ENCODE measurements at places on chromosomes 2 and 18.

- DNase-seq, result no peak
These were observed 289.5 kb downstream of the CDCA7 start for GRCh38 chr2:173644146-173644545.

DNA sequence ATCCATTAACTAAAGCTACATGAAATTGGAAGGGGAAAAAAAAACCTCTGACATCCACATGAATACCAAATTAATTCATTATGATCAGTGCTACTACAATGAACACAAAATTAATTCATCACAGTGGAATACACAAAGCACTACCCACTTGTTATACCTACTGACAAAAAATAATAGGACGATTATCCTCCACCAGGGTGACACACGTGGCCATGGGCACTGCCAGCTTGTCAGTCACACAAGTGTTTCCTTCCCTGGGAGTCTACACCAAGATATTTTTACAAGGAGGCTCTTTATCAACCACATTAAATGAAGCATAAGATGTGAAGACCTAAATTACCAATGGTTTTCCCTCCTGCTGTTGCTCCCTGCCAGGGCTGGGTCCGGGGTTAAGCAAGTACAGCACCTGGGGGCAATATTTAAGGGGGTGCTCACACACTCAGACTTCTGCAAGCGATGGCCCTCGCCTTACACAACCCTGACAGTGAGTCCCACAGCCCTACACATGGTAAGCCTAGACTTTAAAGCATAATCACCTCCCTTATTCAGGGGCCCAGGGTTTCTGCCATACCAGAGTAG is 90.1 kb downstream of the TCF4 start:
- no peak for DNase-seq

DNA sequence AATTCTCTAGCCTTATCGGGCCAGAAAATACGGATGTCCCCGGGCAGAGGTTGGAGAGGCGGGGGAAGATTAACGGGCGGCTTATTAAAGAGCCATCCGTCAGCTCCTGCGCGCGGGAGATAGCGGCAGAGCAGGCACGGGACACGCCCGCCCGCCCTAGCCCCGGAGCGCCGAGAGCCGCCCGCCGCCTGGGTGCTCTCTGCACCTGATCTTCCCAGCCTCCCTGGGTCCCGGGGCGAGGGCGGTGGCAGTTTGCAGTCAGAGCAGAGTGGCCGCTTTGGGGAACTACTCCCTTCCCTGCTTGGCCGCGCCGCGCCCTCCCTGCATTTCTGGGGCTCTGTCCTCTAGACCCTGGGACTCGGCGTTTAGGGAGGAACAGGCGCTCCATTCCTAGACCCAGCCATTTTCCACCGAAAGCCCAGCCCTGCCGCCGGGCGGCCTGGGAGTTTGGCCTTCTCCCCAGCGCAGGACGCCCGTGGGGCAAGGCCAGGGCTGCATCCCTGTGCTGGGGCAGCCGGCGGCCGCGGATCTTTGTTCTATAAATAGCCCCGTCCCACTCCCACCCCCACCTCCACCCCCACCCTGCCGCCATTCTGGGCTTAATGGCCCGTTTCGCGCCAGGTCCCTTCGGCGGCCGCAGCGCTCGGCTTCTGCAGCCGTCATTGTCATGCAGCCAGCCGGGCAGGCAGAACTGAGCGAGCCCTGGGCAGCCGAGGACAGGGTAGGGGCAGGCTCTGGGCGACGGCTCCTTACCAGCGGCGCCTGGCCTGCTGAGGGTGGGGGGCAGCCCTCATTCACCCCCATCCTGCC is 6.6 kb downstream of the GAD1 start:
- DNase-seq, result no peak

- peak; percentile 61 for DNase-seq
These were observed 111.2 kb upstream of the CD226 start for GRCh38 chr18:70058916-70059315.

GRCh38 chr2:38148501-38148900 is 72.5 kb upstream of the CYP1B1 start:
- no peak for DNase-seq

GRCh38 chr2:102686479-102687439 is 67.4 kb downstream of the SLC9A2 start:
- DNase-seq, result no peak

- DNase-seq, result no peak
These were observed 24.2 kb downstream of the XDH start for GRCh38 chr2:31390324-31390723.

DNA sequence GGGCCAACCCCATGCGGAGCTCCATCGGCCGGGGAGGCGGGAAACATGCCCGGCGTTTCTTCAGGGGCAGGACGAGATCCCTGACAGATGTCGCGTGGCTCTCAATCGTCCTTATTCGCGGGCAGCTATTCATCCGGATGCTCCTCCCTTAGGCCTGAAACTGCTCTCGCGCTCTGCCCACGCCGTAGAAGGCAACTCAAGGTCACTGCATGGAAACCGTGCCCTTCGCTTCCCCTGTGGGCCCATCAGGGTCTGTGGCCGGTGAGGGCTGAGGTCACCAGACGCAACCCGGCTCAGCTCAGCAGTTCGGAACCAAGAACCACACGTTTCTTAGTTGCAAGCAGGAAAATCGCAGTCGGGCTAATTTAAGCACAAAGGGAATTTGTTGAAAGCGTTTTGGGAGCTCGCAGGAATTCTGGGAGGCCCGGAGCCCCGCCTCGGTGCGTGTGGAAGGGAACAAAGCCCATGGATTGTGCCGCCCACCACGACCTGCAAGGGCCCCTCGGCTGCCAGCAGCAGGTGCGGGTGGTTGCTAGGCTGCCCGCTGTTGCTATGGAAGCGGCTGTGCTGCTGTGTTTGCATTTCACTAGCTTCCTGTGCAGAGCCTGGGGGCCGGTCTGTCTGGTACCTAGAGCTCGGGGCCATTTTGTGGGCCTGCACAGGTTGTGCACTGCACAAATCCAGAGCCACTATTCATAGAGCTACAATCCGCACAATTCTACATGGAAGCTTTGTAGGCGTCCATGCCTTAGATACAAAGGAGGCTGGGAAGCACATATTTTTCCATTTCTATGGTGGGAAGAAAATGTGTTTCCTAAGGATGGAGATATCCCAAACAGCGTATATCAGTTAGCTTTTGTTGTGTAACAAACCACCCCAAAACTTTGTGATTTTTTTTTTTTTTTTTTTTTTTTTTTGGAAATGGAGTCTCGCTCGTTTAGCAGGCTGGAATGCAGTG is 6.0 kb upstream of the ALLC start:
- peak; percentile 90 for DNase-seq

DNA sequence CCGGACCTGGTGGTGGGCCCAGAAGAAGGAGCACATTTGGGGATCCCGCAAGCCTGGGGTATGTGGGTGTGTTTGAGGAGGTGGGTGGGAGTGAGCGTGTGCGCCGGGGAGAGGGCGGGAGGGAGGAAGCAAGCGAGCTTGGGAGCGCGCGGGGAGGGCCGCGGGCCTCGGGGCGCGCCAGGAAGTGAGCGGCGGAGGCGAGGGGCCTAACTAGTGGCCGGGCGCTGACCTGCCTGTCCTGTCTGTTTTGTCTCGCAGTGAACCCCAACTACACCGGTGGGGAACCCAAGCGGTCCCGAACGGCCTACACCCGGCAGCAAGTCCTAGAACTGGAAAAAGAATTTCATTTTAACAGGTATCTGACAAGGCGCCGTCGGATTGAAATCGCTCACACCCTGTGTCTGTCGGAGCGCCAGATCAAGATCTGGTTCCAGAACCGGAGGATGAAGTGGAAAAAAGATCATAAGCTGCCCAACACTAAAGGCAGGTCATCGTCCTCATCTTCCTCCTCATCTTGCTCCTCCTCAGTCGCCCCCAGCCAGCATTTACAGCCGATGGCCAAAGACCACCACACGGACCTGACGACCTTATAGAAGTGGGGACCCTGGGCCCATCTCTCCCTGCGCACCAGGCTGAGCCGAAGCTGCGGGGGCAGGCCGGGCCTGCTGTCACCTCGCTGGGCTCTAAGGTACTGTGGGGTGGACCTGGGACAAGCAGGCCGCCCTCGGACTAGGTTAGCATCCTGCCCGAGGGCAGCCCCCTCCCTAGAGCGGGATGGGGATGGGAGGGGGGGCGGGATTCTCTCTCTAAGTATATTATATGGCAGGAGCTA is 1.2 kb downstream of the HOXD4 start:
- DNase-seq, result no peak

- no peak for DNase-seq
These were observed 46.0 kb downstream of the CCDC195 start for GRCh38 chr2:224670203-224670602.

GRCh38 chr2:190407662-190408537 is at the start of gene MFSD6:
Gene MFSD6, plus strand, starts transcription at chr2:190408355. Its CDS starts 27,675 bp downstream, at chr2:190436030.
- DNase-seq, result peak; percentile 81

GRCh38 chr2:122800781-122801180 is 1045.3 kb downstream of the TSN start:
- DNase-seq, result no peak

DNA sequence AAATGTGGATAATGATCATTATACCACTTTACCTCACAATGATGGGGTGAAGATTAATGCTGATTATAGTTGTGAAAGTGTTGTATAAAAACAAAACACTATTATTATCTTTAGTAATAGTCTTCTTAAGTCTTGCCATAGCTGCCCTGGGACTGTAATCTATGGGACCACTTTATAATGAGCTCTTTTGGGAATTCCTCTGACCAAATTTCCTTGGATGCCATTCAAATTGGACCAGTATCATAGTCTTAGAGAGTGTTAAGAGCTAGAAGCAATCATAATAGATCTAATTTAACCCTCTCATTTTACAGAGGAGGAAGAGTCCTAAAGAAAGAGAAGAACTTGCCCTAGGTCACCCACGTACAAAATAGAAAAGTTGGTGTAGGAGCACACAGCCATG is 457.7 kb upstream of the SLC14A2 start:
- no peak for DNase-seq

- DNase-seq, result no peak
These were observed 15.7 kb upstream of the ACVR2A start for GRCh38 chr2:147829106-147829505.

- no peak for DNase-seq
These were observed 31.9 kb upstream of the CEP68 start for GRCh38 chr2:65024149-65024829.

DNA sequence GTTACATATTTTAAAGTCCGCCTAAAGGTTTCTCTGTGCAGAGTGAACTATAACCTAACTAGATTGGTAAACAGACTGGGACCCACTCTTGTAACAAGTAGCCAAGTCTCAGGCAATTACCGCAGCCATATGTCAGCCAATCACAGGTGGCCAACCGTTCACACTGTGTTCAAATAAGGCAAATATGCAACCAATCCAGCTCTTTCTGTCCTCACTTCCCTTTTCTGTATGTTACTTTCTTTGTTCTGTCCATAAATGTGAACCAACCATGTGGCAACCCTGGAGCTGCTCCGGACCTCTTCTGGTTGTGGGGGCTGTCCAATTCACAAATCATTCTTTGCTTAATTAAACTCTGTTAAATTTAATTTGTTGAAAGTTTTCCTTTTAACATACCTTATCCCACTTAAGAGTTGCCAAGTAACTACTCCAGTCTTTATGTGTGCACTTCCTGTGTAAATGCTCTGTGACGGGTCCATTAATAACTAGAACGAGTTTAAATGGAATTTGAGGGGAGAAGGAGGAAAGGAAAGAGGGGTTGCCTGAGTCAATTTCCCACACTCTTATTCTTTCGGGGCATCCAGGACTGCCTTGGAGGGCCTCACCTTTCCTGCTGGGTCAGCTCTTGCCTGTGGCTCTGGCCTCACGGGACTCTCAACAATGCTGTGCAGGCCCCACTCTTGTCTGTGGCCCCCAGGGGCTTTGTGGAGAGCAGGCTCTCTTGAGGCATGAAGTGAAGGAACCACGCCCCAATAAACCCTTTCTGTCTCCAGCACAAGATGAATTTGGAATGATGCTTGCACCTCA is 6.6 kb upstream of the RPL37A start:
- DNase-seq, result peak; percentile 36

DNA sequence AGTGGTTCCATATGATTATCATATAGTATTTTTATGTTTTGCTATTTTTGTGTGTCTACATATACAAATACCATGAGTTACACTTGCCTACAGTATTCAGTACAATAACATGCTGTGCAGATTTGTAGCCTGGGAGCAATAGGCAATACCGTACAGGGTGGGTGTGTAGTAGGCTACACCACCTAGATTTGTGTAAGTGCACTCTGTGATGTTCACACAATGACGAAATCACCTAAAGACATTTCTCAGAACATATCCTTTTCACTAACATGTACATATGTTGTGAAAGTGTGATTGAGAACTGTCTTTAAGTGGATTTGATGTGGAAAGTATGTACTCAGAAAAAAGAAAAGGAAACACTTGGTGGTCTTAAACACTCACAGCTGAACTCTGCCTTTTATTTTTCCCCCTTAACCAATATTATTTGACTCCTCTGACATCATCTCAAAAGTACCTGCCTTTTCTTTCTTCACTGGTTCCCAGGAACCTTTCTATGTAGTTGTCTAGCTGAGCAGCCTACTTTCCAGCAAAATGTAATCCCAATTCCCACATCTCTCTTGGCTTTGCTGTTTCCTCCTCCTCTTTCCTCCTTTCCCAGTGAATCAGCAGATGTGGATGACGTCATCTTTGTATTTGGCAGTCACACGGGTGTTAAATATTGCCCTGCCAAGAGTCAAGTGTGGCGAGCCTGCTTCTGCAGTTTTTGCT is 47.7 kb downstream of the OSBPL6 start:
- no peak for DNase-seq

DNA sequence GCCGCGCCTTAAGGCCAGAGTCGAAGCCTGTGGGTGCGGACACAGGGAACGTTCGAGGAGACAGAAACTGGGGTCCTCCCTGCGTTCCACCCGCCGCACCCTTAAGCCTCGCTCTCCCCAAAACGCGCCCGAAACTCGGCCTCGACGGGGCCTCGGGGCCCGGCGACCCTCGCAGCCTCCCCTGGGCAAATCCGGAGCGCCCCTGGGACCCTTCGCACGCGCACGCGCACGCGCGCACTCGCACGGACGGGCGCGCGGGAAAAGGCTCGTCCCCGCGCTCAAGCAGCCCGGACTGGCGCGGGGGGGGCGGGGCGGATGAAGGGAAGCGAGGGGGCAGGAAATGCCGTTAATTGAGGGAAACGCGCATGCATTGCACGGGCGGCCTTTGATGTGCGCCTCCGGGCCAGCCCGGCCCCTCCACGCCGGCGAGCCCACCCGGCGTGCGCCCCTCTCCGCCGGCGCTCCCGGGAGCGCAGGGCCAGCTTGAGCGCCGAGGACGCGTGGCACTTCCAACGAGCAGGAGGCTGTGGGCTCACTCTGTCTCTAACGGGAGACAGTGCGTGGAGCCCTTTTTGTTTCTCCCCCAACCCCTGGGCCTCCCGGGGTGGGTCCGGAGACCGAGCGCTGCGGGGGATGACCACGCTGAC is 5.4 kb upstream of the SALL3 start:
- no peak for DNase-seq

GRCh38 chr2:240420206-240421104 is 15.0 kb upstream of the GPC1 start:
- no peak for DNase-seq

GRCh38 chr2:96730212-96730611 is 9.7 kb downstream of the LMAN2L start:
- no peak for DNase-seq

GRCh38 chr18:31490387-31490786 is 7.6 kb upstream of the DSG2 start:
- peak; percentile 37 for DNase-seq

- no peak for DNase-seq
These were observed 979 bp downstream of the LONRF2 start for GRCh38 chr2:100321179-100321865.

All from GM13977 (cell line).